ENCODE measurements at places on chromosomes 7 and 10.

- no peak for DNase-seq
Observed at GRCh38 chr10:93904901-93905300, 11.1 kb downstream of the SLC35G1 start.

DNA sequence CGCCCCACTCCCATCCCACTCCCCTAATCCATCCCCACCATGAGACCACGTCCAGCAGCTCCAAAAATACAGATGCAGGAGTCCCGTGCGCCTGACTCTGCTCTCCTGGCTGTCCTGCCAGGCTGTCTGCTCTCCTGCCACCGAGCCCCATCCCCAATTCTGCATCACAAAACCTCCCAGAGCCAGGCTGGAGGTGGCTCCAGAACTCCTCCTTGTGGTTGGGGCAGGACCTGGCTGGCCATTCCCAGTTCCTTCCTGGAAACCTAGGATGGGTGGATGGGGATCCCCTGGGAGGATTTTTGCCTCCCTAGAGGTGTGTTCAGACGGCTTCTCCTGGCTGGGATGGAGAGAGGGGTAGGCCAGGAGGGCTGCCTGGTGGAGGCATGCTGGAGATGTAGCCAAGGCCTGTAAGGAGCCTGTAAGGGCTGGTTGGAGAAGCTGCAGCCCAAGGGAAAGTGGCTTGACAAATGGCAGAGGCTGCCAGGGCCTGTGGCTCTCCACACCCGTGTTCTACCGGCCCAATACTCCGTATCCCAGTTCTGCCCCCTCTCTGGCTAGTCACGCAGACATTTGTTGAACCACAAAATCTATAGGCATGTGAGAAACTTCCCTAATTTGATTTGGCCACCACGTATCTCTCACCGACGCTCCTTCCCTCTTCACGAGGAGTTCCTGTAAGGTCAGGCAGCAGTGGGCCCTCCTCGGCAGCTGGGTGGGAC, 99.3 kb downstream of the ARHGAP22 start:
- no peak for DNase-seq

DNA sequence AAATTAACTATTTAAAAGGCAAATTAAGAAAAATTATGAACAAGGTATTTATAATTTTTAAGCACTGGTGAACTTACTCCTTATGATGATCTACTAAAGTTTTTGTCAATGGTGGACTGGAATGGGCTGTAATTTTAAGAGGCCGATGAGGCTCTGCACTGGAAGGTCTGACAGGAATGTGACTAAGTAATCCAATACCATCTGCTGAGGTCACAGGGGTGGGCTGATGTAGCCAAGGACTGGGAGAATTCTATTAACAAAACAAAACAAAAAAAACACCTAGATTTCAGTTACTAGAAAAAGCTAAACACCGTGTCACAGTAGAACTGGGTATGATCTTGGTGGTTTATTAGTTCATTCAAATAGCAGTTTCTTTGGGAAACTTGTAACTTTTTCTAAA, 75.9 kb downstream of the NRBF2 start:
- no peak for DNase-seq

GRCh38 chr7:17195576-17195975, 102.9 kb upstream of the AHR start:
- DNase-seq = no peak

DNA sequence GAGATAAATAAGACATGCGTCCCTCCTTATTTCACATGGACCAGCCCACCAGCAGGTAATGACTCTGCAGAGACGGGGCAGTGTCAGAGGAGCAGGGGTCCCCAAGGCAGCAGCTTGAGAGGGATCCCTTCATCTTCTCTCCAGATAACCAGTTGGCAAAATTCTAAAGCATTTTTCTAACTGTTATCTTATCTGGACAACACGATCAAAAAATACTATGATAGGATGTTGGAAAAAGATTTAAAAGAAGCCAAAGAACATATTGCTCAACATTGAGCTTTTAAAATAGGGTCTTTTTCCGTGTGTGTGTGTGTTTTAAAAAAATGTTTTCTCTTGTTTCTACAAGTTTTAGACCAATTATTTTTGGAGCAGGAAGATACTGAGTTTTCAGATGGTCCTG, 641.2 kb downstream of the SDK1 start:
- no peak for DNase-seq

DNA sequence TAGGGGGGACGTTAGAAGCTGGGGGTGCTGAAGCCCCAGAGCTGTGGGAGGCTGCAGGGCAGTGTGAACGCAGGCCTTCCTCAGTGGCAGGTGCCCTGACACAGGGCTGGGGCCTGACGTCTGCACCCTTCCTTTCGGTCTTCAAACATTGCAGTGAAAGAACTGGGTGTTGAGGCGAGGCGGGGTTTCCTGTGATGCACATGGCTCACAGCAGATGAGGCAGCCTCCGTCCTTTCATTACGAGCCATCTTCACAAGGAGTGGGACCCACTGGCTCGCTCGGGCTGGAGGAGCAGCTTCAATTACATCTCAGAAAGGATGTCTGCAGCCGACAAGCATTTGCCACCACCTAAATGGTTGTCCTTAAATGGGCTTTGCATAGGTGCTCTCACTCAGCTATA, 180.3 kb upstream of the SHH start:
- no peak for DNase-seq

- no peak for DNase-seq
Observed at GRCh38 chr10:108462005-108462404, 1297.5 kb upstream of the SORCS1 start.

- no peak for DNase-seq
Observed at GRCh38 chr10:73478636-73479035, 17.2 kb downstream of the PPP3CB start.

DNA sequence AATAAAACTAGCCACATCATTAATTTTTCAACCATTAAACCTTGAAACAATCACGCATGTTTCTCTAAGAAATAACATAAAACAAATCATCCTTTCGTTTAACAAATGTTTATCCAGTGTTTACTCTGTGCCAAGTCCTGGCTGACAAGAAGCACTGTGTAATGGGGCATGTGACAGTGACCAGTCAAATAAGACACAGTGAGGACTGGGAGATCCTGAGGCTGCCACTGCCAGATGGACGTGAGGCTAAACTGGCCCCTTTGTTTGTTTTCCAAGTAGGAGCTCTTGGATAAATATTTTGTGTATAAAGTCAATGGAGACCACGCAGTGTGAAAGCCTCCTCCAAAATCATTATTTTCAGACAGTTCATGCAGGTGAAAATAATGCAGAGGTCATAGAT, 626.2 kb downstream of the SUGCT start:
- no peak for DNase-seq

GRCh38 chr7:141200191-141201108, 126.6 kb downstream of the TMEM178B start:
- DNase-seq = no peak

DNA sequence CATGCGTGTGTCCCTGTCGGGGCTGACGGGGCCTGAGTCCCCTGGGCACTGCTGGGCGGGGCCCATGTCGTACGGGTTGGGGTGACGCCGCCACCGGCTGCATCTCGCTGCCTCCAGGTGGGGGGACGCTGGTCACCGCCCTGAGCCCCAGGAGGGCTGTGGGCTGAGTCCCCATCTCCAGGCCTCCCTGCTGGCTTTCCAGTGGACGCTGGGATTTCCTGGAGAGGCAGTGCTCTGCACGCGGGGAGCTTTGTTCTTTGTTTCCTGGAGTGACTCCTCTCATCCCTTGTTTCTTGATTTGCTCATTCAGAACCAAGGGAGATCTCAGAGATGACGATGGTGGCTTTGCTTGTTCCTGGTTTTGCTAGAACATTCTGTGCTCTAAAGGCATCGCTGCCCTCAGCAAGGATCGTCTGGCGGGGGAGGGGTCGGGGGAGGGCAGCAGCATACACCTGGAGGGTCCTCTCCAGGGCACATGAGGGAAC, 21.0 kb downstream of the PWWP2B start:
- no peak for DNase-seq

DNA sequence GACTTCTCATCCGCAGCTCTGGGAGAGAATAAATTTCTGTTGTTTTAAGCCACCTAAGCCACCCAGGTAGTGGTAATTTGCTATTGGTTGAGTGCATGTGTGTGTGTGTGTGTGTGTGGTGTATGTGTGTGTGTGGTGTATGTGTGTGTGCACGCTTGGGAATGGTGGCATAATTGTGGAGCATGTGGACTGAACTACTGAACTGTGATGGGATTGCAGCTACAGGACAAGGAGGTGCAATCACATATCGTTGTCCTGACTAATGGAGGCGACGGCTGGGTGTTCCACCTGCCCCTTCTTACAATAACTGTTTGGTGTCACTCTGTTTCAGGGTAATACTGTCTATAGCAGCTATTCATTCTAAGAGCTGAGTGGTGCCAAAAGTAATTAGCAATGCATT, 448.7 kb upstream of the PFKP start:
- no peak for DNase-seq

GRCh38 chr10:128254476-128254875, 128.3 kb upstream of the MKI67 start:
- no peak for DNase-seq

GRCh38 chr10:2351566-2351965, 614.2 kb upstream of the ADARB2 start:
- DNase-seq = no peak

Data from HS-5 (cell line).